ENCODE measurements at places on chromosomes 1 and 21.

GRCh38 chr1:41576620-41577019, 92.1 kb upstream of the EDN2 start:
- DNase-seq = no peak

- DNase-seq = no peak
Measured at GRCh38 chr1:205339197-205339702, 17.5 kb downstream of the KLHDC8A start.

DNA sequence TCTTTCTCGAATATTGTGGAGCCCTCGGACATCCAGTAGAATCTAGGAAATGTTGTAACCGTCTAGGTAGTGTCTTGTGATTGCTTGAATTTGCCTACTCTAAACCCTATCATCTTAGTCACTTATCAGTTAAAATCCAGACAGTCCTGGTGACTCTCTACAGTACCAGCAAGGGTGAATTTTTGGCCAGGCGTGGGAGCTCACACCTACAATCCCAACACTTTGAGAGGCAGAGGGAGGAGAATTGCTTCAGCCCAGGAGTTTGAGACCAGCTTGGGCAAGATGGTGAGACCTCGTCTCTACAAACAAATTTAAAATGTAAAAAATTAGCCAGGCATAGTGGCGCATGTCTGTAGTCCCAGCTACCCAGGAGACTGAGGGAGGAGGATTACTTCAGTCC, 230.9 kb downstream of the CHRM3 start:
- no peak for DNase-seq

DNA sequence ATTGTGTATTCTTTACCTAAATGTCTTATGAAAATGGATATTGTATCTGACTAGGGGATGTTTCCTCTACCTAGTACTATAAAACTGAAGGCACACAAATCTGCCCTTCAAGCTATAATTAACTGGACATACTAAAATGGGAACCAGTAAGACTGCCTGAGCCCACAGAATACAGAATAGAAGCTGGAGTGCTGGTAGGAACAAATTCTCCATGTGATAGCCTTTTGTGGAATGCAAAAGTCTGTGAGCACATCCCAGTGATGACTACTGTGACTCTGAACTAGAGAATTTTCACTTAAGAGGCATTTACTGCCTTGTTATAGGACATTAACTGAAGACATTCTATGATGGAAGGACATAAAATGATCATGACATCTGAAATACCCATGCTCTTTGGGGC, 30.3 kb downstream of the KIFAP3 start:
- DNase-seq = no peak

- DNase-seq = peak; percentile 3
Measured at GRCh38 chr1:229822026-229822425, 196.0 kb downstream of the URB2 start.

- DNase-seq = no peak
Measured at GRCh38 chr1:44141531-44141930, at the start of gene KLF18. KLF18 (minus strand) TSS chr1:44141631; CDS start chr1:44141631, 0 bp downstream.

- DNase-seq = no peak
Measured at GRCh38 chr1:107979926-107980325, 14.9 kb upstream of the VAV3 start.

DNA sequence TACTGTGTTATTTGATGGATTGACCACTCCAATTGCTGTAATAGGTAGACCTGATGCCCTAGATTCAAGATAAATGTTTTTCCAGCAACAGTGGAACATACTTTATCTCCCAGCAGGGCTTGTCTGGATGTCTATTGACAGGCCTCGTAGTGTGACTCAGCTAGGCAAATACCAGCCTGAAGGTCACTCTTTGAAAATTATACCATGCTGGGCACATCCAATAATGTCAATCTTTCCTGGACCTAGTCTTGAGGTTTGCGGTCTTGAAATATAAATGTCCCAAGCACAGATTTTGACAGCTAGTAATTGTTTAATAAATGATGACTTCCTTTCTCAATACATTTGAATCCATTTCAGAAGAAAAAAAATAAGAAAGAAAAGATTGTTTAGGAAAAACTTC, 1138.0 kb upstream of the TMPRSS15 start:
- DNase-seq = no peak

DNA sequence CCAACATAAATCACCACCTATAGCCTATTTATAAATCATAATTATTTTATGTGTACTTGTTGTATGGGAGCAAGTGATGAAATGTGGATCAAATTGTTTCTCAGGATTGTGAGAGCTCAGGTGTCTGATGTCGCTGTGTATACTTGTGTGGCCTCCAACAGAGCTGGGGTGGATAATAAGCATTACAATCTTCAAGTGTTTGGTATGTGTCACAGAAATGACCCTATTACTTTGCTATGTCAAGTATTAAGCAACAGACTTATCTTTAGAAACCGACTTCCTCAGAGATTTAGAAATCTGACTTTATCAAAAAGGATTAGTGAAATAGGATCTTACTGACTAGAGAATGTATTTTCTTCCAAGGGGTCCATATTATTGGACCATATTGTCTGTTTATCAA, 280.9 kb downstream of the TPR start:
- peak; percentile 61 for DNase-seq

- DNase-seq = no peak
Measured at GRCh38 chr1:61520401-61520800, 204.5 kb downstream of the TM2D1 start.

DNA sequence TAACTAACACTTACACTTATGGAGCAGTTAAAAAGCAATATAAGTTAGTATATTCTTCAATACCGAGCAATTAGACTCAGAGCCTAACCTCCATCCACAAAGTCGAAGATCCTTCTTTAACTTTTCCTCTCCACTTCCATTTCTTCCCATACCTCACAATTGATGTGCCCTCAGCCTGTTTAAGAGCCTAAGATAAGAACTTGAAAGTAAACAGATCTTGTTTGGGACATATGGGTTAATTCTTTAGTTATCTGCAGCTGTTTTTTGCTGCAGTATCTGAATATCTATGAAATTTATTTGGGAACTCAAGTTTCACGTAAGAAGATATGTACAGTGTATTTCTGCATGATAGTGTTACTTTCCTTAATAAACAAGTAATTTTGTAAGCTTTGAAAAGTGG, 51.5 kb downstream of the MIGA1 start:
- peak; percentile 13 for DNase-seq

DNA sequence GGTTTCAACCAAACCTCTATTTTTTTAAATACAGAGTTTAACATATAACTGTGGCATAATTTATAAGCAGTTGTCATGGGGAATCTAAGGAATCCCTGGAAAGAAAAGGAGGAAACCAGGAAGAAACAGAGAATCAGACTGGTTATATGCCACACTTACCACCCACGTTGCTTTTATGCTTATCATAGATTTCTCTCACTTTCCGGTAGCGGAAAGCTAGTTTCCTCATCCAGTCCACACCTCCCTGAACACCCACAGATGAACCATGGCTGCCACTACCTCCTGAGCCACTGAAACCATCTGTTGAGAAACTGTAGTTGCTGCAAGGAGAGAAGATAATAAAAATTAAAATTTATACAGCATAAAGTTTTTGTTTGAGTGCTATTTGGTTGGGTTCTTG, 33.5 kb downstream of the XKR8 start:
- peak; percentile 5 for DNase-seq

DNA sequence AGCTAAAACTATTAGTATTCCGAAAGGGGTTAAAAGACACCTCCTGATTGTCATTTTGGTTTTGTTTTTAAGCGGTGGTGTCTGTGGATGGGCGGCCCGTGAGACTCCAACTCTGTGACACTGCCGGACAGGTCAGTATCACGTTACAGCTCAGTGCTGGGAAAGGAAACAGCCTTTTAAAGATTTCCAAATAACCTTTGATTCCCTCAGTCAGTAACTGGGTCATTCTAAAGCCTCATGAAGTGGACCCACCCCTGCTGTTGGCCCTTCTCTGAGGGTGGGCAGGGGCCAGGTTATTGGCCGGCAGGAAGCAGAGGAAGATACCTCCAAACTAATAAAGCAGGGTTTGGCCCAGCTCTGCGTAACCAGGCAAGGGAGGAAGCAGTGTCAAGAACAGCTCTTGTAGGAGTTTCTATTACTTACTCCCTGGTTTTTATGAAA, 2.3 kb downstream of the RHOU start:
- DNase-seq = peak; percentile 7

- no peak for DNase-seq
Measured at GRCh38 chr1:241352401-241352800, 4.6 kb downstream of the RGS7 start.

DNA sequence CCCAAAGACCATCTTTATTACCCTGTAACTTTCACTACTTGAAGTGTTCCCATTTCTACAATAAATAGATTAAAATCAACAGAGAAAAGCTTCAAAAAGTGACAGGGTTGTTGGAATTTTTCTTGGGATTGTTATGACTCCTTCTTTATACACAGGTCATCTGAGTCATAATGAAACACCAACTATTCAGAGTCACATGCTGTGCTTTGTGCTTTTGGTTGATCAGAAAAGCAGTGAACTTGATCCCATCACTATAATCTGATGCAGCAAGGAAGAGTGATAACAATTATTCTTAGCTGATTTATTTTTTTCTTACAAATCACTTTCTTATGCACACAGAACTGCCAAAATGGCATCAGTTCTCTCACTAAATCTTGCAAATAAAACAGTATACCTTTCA, 422.9 kb downstream of the PTBP2 start:
- peak; percentile 69 for DNase-seq

- no peak for DNase-seq
Measured at GRCh38 chr1:29810121-29811120, 574.1 kb downstream of the PTPRU start.

- DNase-seq = peak; percentile 73
Measured at GRCh38 chr1:234683861-234684632, 74.1 kb upstream of the IRF2BP2 start.

DNA sequence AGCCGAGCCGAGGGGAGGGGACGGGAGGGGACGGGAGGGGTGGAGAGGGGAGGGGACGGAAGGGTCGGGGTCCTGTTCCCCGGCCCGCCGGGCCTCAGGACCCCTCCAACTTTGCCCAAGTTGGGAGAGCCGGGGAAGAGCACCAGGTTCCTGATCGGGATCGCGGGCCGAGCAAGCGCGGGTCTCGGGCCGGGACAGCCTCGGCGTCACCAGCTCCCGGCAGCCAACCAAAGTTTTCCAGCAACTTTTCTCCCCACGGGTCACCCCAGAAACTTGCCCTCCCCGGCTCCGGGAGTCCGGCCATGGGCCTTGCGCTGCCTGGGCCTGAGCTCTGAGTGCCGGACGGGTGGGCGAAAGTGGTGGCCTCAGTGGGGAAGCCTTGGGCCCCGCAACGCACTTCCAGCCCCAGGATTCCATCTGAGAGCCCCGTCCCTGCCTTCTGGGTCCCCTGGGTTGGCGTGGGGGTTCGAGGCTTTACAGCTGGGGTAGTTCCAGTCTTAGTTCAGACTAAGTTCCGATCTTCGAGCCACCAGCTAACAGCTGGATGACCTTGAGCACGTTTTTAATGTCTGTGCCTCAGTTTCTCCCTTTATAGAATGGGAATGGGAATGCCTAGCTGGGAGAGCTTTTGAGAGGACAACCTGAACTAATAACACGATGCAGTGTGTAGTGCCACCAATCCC, 458 bp downstream of the ZC3H12A start:
- no peak for DNase-seq

GRCh38 chr1:30562559-30562958, 160.8 kb downstream of the MATN1 start:
- no peak for DNase-seq

- no peak for DNase-seq
Measured at GRCh38 chr1:175443332-175443731, 250.8 kb upstream of the KIAA0040 start.

DNA sequence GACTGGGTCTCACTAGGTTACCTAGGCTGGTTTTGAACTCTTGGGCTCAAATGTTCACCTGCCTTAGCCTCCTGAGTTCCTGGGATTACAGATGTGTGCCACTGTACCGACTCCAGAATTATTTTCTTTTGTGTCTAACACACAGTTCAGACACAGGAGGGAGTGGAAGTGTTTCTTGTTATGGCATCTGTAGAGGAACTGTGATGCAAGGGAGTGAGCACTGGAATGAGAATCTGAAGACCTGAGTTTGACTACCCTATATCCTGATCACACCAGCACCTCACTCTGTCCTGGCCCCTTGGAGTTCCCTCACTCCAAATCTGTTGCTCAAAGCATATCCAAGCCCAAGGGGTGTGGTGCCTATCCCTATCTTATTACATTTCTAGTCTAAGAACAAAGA, 15.2 kb downstream of the OPTC start:
- peak; percentile 34 for DNase-seq

- DNase-seq = peak; percentile 49
Measured at GRCh38 chr1:211625040-211625439, 46.1 kb upstream of the SLC30A1 start.

DNA sequence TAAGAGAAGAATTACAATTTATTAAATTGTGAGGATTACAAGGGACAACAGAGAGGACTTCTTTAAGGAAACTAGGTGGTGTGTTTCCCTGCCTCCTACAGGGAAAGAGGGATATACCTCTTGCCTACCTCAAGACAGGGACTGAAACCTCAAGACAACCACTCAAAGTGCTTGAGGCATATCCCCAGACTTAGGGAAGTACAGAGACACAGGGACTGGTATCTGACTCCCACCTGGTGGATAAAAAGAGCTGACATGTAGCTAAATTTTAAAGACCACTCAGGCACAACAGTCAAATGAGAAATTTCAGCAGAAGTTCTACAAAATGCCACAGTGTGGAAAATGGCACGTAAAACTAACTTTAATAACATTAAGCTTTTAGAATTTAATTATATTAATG, 21.3 kb downstream of the DENND2C start:
- DNase-seq = no peak

DNA sequence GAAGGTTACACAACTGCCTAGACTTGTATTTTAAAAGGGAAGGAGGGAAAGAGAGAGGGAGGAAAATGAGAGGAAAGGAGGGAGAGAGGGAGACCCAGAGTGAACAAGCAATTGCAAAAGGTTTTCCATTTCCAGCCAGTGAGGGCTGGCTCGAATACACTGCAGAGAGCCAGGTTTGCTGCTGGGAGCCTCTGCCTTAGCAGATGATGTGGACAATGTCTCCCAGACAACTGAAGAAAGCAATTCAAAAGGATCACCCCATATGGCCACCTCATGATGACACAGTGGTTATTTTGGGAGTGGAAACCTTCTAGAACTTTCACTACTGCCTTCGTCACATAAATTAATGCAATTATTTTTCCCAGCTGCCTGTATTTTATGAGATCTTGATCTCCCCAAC, 86.4 kb downstream of the BCAR3 start:
- peak; percentile 57 for DNase-seq

- DNase-seq = peak; percentile 66
Measured at GRCh38 chr1:209876078-209876800, 48.5 kb downstream of the UTP25 start.

- peak; percentile 53 for DNase-seq
Measured at GRCh38 chr21:41251961-41252642, 64.5 kb upstream of the FAM3B start.

- no peak for DNase-seq
Measured at GRCh38 chr1:22163137-22163536, 20.2 kb upstream of the WNT4 start.

- DNase-seq = no peak
Measured at GRCh38 chr1:244992833-244993232, 128.5 kb upstream of the HNRNPU start.

GRCh38 chr1:223752721-223753515, 40.6 kb downstream of the CAPN2 start:
- no peak for DNase-seq

Data from choroid plexus epithelial cell (primary cell).